Neural cell (in vitro differentiated cells): ENCODE measurements at places on chromosomes 3 and 15. TPM values are rescaled to one million over a fixed set of nuclear protein-coding genes. Genes with fewer than 3 reads are reported as not detected.

CD200R1 gene
- polyA plus RNA-seq: 0.54 and 0.72 TPM in 2 replicates

SCN11A gene
- 2.2 and 2.8 TPM in 2 replicates for polyA plus RNA-seq

HRG gene
- polyA plus RNA-seq: not detected in 2 replicates

ABI3BP gene
- 0.10 TPM in 1 of 2 replicates, not detected in the other for polyA plus RNA-seq

AQP9 gene
- polyA plus RNA-seq: not detected in 2 replicates

GLDN gene
- 0.58 and 1.8 TPM in 2 replicates for polyA plus RNA-seq
